ENCODE measurements at places on chromosomes 2 and 18.

DNA sequence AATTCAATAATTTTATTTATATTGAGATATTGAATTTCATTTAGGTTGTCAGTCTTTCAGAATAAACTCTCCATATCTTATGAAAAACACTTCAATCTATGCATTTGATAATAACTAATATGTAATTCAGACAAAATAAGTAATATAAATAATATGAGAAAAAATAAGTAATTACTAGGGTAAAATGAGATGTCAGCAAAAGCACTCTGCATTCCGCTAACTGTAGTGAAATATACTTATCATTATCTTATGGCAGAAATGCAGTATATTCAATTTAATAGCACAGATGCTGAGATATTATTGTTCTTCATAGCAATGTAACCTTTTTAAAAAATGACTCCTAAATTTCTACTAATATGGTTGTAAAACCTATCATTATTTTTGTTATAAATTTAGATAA is 606.2 kb upstream of the VRK2 start:
- DNase-seq = no peak

DNA sequence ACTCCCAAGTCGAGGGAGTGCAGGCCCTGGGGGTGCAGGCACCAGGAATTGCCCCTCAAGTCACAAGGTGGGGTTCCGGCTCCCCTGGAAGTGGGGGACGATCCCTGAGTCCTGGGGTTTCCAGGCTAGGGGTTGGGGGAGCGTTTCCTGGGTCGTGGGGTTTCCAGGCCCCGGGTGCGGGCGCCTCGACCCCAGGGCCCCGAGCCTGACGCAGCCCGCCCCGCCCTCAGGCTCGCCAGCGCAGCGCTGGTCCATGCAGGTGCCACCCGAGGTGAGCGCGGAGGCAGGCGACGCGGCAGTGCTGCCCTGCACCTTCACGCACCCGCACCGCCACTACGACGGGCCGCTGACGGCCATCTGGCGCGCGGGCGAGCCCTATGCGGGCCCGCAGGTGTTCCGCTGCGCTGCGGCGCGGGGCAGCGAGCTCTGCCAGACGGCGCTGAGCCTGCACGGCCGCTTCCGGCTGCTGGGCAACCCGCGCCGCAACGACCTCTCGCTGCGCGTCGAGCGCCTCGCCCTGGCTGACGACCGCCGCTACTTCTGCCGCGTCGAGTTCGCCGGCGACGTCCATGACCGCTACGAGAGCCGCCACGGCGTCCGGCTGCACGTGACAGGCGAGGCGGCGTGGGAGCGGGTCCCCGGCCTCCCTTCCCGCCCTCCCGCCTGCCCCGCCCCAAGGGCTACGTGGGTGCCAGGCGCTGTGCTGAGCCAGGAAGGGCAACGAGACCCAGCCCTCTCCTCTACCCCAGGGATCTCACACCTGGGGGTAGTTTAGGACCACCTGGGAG is 12.0 kb downstream of the SIGLEC15 start:
- no peak for DNase-seq

- DNase-seq = no peak
Measured at GRCh38 chr18:79560861-79561210, 118.8 kb upstream of the CTDP1 start.

DNA sequence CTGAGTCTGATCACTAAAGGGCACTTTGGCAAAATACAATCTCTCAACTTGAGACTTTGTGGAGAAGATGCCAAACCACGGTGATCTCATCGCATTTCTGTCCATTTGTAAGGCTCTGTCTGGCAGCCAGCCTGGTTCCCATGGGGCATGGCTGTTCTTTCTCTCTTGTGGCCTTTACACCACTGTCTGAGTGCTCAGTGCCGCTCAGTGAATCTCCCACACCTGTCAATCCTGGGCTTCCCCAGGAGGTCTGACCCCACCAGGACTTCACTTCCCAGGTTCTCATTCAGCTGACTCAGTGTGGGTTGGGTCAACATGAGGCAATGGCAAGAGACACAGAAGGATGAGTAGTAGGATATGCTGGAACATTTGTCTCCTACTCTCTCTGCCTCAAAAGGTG is 96.8 kb upstream of the TRIB2 start:
- DNase-seq = no peak

DNA sequence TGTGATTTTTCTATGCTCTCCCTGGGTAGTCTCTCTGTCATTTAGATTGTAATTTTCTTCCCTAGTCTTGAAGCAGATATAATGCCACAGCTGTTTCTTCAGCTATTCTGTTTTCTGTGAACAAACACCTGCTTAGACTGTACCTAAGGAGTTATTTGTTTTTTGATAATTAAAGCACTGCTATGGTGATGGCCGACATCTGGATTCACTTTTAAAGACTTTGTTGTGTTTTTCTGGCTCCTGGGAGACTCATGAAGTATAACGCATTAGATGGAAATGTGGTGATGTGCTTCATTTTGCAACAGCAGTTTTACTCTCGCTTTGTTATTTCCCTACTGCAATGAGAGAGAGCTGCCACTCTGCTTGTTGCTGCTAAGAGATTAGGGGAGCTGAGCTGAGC is 15.7 kb upstream of the C2orf69 start:
- DNase-seq = no peak

DNA sequence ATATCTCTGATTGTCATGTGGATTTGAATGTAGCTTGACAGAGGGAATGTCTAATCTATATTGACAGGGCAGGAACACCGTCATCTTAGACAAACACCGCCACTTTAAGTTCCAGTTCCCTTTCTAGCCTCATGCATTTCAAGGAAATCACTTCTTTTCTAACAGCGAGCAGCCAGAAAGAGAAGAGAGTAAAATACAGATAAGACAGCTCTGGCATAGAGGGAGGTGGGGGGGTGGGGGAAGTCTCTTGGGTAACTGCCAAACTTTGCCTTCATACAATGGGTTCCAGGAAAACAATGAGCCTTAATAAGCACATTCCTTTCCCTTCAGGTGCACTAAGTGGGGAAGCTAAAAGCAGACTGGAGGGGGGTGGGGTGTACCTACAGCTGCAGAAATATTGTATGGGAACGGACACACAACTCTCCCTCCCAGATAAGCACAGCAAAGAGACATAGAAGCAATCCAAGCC is 37.2 kb downstream of the CASP10 start:
- DNase-seq = no peak

- DNase-seq = no peak
Measured at GRCh38 chr18:58196164-58196563, 152.1 kb downstream of the NEDD4L start.

DNA sequence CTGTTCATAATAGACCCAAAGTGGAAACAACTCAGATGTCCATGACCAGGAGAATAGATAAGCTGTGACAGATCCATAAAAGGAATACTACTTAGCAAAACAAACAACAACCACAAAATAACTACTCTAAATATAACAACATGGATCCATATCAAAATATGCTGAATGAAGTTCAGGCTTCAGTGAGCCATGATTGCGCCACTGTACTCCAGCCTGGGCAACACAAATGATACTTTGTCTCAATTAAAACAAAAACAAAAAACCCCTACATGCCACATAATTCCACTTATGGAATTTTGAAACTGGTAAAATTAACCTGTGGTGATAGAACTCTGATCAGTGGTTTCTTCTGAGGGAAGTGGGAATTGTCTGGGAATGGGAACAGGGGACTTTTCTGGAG is 11.2 kb upstream of the MYO3B start:
- no peak for DNase-seq

All from effector CD4-positive, alpha-beta T cell (primary cell).